ENCODE measurements at places on chromosomes 2 and 18.
A peak's percentile ranks its signal among the peaks of the same experiment; 100 is the strongest.

DNA sequence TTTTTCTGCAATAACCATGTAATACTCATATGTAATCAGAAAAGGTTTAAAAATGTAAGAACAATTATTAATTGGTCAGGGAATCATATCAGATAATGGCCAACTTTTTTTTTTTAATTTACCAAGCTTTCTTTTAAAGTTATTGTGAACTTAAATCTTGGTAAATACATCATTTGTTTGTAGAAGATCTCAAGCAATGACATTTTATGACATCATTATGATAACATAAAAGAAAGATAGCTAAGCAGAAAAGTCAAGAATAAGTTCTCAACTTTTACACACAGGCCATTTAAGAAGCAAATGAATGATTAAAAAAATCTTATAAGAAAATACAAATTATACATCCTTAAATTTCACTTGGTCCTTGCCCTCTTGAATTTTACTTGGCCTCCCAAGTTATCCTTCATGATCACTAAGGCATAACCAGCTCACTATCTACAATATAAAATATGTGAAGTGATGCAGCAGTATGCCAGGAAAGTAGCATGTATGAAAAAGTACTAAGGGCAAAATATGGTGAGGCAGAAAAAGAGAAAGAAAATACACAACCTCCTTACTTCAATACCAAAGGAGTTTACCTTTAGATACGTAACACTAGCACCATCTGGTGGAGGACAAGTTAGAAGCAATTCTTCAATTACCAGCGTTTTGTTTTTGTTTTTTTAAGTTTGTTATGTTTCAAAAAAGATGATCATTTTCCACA, 116.6 kb downstream of the SRBD1 start:
- DNase-seq: peak; percentile 90

GRCh38 chr2:222637067-222637466, 18.8 kb downstream of the FARSB start:
- no peak for DNase-seq

GRCh38 chr18:23442958-23443357, 10.1 kb upstream of the RIOK3 start:
- no peak for DNase-seq

DNA sequence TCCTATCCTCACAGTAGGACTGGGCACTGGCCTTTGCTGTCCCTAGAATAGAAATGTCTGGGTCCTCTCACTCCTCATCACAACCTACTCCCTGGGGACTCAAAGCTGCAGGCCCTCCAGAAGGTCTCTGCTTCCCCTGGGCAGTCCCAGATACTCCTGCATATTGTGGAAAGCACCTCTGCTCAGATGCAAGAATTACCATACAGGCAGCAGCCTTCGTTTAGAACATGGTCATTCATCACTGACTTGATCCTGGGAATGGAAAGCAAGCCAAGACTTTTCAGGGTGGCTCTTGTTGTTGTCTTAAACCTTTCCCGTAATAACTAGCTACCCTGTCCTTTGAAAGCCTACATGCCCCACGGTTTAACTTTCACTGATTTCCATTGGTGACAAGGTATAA, 53.1 kb upstream of the NPAS2 start:
- no peak for DNase-seq

GRCh38 chr18:58937887-58938267, 73.2 kb downstream of the ZNF532 start:
- peak; percentile 28 for DNase-seq

DNA sequence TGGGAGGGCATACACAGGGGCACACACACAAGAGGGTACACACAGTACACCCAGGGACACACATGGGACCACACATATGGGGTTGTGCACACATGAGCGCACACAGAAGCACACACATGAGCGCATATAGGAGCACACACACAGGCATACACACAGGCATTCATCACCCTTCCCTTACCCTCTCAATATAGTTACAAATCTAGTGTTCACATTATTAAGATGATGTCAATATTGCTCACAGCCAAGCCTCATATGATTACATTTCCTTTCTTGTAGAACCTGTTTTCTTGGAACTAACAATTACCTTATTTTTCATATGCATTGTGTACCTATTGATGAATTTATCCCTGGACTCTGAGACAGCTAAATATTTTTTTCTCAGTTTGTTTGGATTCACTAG, 156.7 kb downstream of the FHOD3 start:
- no peak for DNase-seq

GRCh38 chr2:127069003-127069402, 38.0 kb downstream of the BIN1 start:
- DNase-seq: no peak

Data from fibroblast of pulmonary artery (primary cell).